ENCODE measurements at places on chromosomes 1 and 21. TPM values are rescaled to one million over a fixed set of nuclear protein-coding genes. Genes with fewer than 3 reads are reported as not detected.

DNA sequence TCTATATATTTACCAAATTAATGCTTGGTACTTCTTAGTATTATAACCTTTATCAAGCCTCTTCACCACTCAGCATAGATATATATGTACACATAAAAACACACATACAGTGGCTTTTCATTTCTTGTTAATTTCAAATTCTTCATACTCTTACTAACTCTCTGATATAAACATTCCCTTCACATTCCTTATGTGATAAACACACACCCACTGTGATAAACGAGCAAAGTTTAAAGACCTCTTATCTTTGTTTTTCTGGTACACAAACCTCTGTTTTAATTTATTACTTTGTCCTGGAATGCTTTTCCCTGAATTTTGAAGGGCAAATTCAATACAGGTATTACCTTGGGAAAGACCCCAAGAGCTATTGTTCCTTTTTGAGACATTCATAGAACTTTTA, 379.1 kb upstream of the TMPRSS15 start:
- no peak for DNase-seq

DNA sequence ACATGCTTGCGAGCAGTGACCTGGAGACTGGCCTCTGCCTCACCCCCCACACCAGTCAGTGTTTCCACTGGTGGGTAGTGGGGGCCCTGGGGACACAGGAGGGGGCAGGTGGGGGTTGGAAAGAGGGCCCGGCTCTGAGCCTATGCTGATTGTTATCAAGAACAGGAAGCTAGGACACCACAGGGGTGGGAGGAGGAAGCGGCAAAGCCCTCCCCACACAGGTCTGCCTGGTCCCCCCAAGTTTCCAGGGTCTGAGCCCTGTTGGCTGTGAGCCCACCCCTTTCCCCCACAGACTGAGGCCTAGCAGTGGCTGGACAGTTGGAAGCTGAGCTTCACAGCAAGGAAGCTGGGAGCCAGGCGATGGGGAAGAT, 1.6 kb upstream of the PTPN7 start:
- peak; percentile 30 for DNase-seq

- no peak for DNase-seq
Observed at GRCh38 chr1:113326976-113327375, 63.3 kb upstream of the MAGI3 start.

DNA sequence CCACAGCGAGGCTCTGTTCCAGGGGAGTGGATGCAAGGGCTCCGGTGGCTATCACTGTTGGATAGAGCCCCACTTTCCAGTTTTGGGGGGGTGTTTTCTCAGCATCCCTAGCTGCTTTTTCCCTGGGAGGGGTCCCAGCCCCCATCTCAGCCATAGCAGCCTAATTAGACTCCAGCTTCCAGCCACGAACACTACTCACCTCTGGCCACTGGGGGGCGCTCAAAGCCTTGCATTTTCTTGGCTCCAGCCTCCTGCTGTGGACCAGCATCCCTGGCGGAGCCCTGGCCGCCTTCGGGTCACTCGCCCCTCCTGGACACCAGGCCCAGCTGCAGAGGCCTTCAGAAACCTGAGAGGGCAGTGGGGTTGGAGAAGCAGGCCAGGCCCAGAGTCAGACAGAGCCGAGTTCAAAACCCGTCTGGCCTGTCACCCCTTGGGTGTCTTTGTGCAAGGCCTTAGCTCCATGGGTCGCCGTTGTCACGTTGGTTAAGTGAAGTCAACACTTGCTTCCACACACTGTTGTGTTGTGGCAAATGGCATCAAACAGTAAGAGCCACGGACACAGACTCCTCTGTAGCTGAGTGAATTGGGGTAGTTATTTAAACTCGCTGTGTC, 93.5 kb upstream of the ACTL8 start:
- peak; percentile 17 for DNase-seq

DNA sequence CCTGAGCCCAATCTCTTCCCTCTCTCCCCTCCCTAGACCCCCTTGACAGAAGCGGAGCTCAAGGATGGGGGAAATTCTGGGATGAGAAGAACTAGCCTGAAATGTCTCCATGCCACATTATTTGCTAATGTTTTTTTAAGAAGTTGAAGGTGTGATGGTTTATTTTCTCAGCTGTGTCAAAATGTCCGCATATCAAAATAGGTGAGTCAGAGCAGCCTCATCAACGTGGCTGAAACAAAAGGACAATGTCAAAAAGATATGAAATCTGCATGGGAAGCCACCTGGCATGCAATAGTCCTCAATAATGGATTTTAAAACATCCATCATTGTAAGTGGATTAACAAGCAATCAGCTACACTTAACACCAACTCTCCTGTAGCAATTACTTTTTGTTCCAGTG, 101.4 kb downstream of the BEND5 start:
- DNase-seq = no peak

DNA sequence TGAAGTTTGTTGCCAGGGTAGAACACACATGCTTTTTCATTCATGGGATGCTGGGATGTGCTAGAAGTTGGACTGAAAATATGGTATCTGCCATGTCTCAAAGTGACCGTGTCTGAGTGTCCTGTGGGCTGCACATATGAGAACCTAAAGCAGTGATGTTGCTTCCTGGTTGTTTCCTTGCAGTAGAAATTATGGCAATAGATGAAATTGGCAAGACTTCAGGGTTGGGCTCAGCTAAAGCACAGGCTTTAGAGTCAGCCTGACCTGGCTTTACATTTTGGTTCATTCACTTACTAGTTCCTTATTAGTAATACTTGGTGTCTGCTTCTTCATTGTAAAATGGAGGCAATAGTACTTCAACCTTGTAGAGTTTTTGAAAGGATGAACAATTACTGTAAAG, 2.2 kb downstream of the LAMC2 start:
- no peak for DNase-seq

GRCh38 chr1:169548282-169548681, 38.0 kb downstream of the F5 start:
- DNase-seq = no peak

DNA sequence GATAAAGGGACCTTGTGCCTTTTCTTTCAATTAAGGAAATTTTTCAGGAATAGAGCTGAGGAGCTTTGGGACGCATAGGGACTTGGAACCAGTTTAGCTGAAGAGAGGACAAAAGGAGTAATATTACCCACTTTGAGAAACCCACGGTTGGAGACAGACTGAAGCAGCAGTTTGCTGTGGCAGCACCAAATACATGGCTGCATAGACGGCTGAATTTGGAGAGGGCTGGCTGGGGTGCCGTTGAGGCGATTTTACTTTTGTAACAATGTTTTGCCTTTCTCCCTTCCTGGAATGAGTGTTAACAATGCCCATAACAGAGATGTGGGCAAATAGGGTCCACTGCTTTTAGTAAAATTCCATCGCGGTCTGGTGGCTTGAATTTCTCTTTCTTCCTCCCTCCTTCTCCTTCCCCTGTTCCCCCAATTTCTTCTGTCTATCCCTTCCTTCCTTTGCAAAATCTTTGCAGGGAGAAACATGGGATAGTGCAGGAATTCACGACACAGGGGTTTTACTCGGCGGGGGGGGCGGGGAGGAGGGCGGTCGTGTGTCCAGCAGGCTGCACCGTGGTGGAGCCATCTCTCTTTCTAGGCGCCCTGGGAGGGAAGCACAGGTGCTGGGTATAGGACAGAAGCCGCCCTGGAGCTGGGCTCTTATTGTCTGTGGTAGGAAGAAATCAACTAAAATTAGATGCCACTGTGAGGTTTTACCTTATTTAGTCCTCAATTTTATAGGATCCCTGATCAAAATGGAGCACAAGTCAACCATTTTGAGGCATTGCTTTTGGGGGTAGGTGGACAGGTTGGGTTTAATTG, 6.8 kb downstream of the LHX4 start:
- no peak for DNase-seq

- no peak for DNase-seq
Observed at GRCh38 chr21:38312822-38313221, 56.0 kb downstream of the KCNJ15 start.

DNA sequence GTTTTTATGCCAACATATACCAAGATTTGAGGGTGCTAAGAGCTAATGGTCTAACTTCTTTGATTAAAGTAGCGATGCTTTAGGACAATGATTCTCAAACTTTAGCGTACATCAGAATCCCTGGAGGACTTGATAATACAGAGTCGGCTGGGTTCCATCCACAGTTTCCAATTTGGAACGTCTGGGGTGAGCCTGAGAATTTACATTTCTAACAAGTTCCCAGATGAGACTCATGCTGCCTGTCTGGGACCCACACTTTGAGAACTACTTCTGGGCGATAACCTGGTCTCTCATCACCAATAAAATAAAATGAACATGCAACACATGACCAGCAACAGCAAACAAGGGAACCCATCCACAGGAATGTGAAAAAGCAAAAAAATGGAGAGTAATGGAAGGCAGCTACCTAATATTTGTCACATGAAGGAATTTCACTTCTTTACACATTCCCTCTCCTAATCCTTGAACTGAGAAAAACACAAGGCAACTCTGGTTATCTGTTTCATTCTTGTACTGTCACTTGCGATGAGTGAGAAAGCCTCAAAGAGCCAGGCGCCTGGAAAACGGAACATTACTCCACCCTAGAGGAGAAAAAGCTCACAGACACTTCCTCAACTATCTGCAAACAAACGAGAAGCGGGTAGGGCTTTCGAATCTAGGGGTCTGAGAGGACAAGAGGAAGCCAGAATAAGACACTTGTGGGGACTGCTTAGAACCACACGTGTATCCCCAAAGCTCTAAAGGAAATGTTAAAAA, 14.0 kb downstream of the HSF2BP start:
- no peak for DNase-seq

- DNase-seq = no peak
Observed at GRCh38 chr1:74681001-74681400, 7.4 kb upstream of the ERICH3 start.

DNA sequence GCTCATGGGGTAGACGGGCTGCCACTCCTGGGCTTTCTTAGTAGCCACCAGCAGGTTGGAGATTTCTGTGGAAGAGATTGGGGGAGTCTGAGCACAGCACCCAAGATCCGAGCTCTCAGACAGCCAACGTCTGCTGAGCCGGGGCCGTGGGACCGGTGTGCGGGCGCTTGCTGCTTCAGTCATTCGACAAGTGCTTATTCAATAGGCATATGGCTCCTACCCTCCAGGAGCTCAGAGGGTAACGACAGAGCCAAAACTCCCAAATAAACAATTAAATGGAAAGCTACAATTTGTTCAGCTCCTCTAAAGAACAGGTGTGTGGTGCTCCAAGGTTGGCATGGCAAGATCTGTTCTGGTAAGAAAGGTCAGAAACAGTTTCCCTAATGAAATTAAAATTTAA, 106.0 kb downstream of the RAVER2 start:
- DNase-seq = no peak

GRCh38 chr1:51240084-51240483, 4.0 kb downstream of the RNF11 start:
- DNase-seq = no peak

DNA sequence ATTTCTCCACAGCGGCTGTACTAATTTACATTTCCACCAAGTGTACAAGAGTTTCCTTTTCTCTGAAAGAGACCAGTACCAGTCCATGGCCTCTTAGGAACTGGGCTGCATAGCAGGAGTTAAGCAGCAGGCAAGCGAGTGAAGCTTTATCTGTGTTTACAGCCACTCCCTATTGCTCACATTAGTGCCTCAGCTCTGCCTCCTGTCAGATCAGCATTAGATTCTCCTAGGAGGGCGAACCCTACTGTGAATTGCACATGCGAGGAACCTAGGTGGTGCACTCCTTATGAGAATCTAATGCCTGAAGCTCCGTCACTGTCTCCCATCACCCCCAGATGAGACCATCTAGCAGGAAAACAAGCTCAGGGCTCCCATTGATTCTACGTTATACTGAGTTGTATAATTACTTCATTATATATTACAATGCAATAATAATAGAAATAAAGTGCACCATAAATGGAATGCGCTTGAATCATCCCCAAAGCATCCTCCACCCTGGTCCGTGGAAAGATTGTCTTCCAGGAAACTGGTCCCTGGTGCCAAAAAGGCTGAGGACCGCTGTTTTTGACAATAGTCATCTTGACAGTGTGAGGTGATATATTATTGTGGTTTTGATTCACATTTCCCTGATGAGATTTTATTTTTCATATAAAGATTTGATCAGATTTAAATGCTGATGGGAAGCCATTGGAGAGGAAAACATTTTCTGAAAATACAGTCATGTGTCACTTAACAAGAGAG, 45.5 kb upstream of the MRPS6 start:
- DNase-seq = no peak

DNA sequence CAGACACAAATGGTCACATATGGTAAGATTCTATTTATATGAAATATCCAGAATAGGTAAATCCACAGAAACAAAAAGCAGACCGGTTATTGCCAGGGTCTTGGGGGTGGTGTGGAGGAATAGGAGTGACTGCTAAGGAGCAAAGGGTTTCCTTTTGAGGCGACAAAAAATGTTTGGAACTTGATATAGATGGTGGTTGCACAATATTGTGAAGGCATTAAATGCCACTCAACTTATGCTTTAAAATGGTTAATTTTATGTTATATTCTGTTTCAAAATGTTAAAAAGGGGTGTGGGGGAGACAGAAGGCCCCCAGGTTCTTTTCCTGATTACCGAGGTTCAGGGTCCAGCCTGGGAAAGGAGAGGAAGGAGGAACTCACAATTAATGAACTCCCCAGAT, 304.4 kb downstream of the RRAGC start:
- DNase-seq = no peak

DNA sequence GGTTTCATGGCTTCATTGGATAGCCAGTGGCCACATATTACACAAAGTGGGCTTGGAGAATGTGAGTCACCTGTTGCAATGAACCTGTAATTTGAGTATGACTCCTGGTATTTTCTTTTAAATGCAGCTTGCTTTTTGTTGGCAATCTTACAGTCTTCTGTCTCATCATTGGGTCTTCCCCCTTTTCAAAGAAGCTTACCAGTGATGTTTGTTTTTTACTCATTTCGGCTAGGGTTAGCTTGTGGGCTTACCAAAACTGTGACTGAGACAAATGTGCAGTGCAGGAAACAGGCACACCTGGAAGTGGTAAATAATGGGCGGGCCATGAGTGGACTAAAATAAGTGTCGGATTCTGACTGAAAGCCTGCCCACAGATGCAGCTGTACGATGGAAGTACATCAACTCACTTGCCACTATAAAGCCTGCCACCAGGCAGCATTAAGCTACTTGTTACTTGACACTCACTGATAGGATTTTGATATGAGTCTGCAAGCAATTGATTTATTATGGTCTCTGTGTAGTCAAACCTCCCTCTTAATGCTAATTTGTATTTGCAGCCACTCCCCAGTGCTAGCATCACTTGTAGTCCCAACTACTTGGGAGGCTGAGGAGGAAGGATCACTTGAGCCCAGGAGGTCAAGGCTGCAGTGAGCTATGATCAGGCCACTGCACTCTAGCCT, 4.2 kb downstream of the HHAT start:
- peak; percentile 64 for DNase-seq

- DNase-seq = no peak
Observed at GRCh38 chr1:183730886-183731573, 73.9 kb upstream of the RGL1 start.

GRCh38 chr1:32521165-32521564, 18.1 kb upstream of the ZBTB8A start:
- no peak for DNase-seq

Gene TEDDM1
- not detected for total RNA-seq

Gene RIMS3
- 1.5 TPM for total RNA-seq

Gene LAD1
- not detected for total RNA-seq

Gene RIPPLY3
- 0.10 TPM for total RNA-seq

Gene PDC
- total RNA-seq = not detected

Gene UBL4B
- not detected for total RNA-seq

Gene XCL1
- 16.4 TPM for total RNA-seq

Measured in activated T-helper 1 cell treated with anti-CD3 and anti-CD28 coated beads, Interleukin-12 subunit alpha, Interleukin-12 subunit beta, Interleukin-2, Interleukin-4 antibody, amounts not matched to agents 30 ng/mL and 10 ng/mL and 1 ng/mL, durations not matched to agents 14 hours and 24 hours and 36 hours (primary cell).